ENCODE measurements at places on chromosomes 1 and 21.
A peak's percentile ranks its signal among the peaks of the same experiment; 100 is the strongest.

- DNase-seq: peak; percentile 95
Measured at GRCh38 chr1:111739194-111739924, at the start of gene INKA2. Gene INKA2 (minus strand): TSS chr1:111739395. CDS start chr1:111739242, 153 bp downstream.

GRCh38 chr1:44790968-44791801 lies 3.2 kb upstream of the BEST4 start:
- peak; percentile 19 for DNase-seq

DNA sequence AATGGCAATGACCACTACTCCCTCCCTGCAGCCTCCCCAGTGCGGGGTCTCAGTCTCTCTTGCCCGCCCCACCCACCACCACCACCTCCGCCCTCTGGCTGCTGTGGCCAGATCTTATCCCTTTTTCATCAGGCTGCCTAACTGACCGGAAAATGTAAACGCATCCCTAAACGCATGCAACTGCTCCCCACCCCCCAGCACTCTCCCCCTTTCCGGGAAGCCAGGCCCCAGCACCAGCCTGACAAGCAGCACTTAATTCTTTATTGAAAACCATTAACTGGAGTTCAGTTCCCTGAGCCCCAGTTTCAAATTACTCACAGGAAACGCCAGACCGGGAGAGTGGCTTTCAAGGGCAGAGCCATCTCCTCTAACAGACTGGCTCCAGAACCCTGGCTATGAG lies 147.7 kb downstream of the DMRTA2 start:
- peak; percentile 64 for DNase-seq

DNA sequence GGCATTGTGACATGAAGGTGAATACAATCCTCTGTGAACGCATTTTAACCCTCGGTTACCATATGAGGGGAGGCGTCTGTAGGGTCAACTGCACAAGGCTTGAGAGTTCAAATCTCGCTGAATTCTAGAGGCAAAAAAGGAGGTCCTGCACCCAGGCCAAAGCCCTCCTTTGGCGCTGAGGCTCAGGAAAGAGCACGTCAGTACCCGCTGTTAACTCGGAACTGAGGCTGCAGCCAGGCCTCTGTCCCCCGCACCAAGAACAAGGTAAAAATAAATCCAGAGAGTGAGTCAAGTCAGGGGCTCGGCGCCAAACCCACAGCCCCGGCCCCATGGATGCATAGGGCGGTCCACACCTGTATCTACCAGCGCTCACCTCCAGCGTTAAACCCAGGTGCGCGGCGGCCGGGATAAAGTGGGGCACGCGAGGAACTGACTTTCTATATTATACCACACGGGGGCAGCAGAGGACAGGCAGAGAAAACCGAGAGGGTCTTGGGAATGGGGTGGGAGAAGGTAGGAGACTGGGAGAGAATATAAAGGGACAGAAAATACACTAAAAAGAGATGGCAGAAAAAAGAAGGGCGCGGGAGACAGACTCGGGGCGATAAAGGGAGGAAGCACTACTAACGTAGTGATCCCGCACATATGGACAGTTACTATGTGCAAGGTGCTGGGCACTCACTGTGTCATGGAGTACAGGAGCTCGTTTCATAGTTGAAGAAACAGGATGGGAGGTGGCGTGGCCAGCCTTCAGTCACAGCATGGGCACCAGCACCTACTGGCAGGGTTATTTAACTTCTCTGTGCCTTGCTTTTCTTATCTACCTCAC lies 54.9 kb downstream of the DMRTA2 start:
- DNase-seq: peak; percentile 52

GRCh38 chr1:86018283-86018923 lies 138.2 kb downstream of the COL24A1 start:
- DNase-seq: no peak

GRCh38 chr1:147683163-147683763 lies 12.9 kb upstream of the ACP6 start:
- DNase-seq: no peak

- DNase-seq: no peak
Measured at GRCh38 chr1:173161510-173162221, 45.5 kb downstream of the TNFSF4 start.

DNA sequence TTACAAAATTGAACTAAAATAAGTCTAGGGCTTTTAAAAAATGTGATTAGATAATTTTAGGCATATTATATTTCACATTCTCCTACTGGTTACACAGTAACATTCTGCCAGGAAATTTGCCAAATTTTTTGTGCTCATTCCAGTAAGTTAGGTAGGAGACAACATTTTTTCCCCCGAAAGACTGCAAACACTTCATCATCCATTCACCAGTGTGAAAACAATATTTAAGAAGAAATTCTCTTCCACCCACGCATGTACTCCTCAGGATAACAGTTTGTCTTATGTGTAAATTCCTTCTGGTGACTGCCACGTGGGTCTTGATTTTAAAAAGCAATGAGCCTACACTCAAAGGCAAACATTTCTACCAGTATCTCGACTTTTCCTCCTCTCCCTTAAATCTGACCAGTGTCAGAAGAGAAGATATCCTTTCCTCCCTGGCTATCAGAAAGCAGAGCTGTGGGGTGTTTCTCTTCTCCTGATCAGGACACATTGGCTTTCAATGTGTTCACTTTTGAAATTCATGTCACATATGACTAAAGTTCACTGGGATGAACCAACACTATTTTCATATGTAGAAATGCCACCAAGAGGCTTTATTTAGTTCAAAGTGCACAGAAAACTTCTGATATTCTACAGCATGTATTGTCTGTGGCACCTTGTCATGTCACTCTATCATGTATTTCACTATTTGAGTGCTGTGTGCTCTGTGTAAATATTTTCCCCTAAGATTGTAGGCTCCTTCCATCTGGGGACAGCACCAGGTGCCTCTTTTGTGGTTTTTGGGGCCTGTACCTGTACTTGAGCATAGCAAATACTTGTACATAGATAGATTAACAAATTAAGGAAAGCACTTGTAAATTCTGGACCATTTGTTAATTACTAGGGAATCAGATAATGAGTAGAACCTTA lies 38.6 kb downstream of the LHX9 start:
- no peak for DNase-seq

- DNase-seq: no peak
Measured at GRCh38 chr1:45191418-45191783, 15.0 kb downstream of the ZSWIM5 start.

- no peak for DNase-seq
Measured at GRCh38 chr1:66519992-66520391, 14.0 kb upstream of the SGIP1 start.

- DNase-seq: no peak
Measured at GRCh38 chr1:167617153-167618147, 12.6 kb upstream of the RCSD1 start.

DNA sequence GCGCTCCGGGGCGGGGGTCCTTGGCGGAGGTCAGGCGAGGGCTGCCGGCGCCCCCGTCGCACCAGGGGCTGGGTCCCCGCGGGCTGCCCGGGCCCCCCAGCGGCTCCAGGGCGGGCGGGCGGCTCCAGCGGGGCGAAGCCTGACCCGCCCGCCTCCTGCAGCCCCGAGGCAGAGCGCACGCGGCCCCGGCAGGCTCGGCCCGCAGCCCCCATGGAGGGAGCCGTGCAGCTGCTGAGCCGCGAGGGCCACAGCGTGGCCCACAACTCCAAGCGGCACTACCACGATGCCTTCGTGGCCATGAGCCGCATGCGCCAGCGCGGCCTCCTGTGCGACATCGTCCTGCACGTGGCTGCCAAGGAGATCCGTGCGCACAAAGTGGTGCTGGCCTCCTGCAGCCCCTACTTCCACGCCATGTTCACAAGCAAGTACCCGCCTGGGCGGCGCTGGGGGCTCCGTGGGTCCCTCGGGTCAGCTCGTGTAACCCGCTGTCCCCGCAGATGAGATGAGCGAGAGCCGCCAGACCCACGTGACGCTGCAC lies 817 bp downstream of the KLHL17 start:
- DNase-seq: no peak

GRCh38 chr21:27526451-27526850 lies 559.6 kb upstream of the ADAMTS5 start:
- DNase-seq: no peak

DNA sequence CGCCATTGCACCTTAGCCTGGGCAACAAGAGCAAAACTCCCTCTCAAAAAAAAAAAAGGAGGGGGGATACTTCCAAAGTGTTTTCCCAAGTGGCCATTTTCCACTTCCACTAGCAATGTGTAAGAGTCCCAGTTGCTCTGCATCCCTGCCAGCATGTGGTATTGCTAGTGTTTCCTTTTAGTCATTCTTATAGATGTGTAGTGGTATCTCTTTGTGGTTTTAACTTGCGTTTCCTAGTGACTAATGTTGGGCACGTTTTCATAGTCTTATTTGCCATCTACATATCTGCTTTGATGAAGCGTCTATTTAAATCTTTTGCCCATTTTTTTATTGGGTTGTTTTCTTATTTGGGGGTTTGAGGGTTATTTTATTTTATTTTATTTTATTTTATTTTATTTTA lies 31.1 kb downstream of the INAVA start:
- no peak for DNase-seq

GRCh38 chr1:117008656-117009055 lies 7.1 kb downstream of the CD101 start:
- no peak for DNase-seq

DNA sequence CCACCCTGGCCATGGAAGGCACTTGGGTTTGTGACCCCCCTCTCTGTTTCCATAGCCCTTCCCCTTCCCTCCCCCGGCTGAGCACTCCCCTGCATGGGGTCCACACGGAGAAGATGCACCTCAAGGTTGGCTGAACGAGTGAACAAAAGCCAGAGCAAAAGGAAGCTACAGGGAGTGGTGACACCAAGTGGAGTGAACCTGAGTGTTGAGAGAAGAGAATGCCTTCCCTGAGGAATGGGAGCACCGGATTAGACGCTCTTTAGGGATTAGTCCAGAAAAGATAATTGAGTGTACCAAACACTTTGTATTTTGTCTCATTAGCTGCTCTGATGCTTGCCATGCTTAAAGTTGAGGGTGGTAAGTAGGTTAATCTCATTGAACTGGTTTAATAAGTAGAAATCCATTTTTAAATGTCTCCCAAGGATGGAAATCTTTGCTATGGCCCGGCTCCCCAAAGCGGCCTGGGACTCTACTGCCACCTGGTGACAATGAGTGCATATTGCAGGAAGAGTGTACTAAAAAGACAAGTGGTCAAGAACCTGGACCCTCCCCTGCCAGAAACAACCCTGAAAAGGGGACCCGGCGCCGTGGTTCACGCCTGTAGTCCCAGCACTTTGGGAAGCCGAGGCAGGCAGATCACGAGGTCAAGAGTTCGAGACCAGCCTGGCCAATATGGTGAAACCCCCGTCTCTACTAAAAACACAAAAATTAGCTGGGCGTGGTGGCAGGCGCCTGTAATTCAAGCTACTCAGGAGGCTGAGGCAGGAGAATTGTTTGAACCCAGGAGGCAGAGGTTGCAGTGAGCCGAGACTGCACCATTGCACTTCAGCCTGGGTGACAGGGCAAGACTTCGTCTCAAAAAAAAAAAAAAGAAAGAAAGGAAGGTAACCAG lies 150.6 kb upstream of the ZC3H12A start:
- peak; percentile 28 for DNase-seq

- DNase-seq: no peak
Measured at GRCh38 chr1:195337646-195338045, 1270.6 kb downstream of the KCNT2 start.

DNA sequence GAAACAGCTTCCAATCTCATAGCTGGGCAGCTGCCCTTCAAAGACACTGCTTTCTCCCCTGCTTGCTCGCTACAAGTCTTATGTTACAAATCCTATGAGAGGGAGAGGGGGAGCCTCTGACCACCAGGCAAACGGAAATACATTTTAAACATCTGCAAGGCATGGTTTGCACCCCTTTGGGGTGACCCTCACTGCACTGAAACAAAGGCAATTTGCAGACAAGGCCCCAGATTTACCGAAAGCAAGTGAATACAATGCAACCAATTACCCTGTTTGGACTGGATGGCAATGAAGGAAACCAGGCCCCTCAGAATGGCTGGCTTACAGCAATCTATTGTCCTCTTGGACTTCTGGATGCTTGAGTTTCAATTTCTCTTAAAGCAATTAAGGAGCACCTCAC lies 11.8 kb upstream of the ATP13A2 start:
- DNase-seq: no peak

DNA sequence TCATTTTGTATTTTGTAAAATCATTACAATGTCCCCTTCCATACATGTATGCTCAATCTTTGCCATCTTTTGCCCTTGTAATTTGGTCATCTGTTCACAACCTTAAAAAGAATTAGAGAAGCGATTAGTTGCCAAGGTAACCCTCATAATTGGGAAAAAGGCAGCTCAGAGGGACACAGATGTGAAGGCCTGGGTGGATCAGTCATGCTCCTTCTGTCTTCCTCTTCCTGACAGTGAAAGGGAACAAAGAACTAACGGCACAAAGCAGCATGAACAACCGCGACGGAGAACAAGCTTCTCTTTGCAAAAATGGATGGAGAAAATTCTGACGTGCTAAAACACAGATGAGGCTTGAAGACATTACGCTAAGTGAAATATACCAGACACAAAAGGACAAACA lies 78.7 kb upstream of the COG2 start:
- no peak for DNase-seq

GRCh38 chr1:197302775-197303174 lies 34.7 kb downstream of the CRB1 start:
- no peak for DNase-seq

DNA sequence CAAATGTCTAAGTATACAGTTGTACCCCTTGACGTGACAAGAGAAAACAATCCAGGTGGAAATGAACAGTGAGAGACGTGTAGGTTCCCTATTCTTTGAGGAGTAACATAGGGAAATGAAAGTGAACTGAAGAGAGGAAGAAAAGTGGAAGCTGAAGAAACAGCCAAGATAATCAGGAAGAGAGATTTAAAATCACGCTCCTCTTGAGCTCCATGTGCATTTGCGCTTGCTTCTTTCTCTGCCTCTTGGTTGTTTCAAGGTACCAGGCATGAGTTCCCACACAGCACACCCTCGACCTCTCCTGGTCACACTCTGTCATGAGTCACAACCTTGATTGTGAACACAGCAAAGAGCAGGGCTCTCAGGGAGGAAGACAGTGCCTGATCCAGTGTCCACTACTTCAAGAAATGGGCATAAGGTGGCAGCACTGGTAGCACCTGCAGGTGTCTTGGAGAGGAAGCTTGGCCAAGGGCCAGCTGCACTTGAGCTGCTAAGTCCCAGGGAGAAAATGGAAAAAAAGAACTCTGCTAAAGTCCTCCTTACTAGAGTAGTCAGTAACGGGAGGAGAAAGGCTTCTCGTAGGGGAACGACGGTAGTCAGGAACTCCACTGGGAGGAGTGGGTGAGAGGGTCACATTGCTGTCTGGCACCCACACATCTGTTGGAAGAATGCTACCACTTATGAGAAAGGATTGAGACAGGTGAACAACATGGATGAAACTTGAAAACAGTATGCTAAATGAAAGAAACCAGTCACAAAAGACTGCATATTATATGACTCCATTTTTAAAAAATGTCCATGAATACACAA lies 18.3 kb upstream of the ARID1A start:
- DNase-seq: peak; percentile 65

- peak; percentile 44 for DNase-seq
Measured at GRCh38 chr1:115142616-115143015, 53.3 kb upstream of the TSPAN2 start.

All from NCI-H146 (cell line).